ENCODE measurements at places on chromosomes 2 and 18.

GRCh38 chr2:237593596-237594320 is 3.2 kb upstream of the RAB17 start:
- no peak for DNase-seq

DNA sequence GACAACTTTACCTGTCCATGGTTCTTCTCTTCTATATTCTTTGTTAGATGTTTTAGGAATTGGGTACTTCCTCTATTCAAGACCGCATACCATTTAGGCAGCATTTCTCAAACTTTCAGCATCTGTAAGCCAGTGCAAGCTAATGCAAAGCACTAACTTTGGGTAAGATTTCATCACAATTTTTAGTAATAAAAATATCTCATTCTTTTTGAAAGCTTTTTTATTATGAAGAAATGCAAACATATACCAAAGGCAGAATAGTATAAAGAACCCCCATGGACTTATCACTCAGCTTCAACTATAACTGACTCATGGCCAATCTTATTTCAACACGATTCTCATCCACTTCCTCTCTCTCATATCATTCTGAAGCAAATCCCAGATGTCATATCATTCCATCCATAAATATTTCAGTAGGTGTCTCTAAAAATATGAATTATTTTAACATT is 32.9 kb downstream of the INO80C start:
- no peak for DNase-seq

DNA sequence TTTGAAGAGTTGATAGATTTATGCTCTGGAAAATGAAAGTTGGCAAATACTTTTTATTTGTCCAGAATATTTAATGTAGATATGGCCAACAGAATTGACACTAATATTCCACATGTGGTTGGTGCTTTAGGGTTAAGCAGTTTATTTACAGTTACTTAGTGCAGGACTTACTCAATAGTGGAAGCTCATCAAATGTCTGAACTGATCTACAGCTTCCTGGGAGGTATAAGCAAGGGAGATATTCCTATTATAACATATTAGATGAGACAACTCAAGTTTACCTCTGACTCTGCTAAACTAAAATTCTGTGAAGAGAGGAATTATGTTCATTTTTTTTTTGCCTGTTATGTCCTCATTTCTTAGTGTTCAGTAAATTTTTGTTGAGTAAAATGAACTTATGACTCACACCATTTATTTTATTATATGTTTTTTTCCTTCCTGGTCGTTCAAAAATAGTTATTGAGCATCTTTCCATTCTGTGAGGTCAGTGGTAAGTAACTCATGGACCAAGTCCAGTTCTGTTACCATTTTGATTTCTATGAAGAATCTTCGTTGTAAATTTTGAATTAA is 13.6 kb downstream of the ABI2 start:
- DNase-seq, result no peak

GRCh38 chr2:64228126-64228678 is 84.0 kb upstream of the PELI1 start:
- peak; percentile 36 for DNase-seq

- DNase-seq, result no peak
Observed at GRCh38 chr18:46084431-46084830, 12.4 kb upstream of the PSTPIP2 start.

DNA sequence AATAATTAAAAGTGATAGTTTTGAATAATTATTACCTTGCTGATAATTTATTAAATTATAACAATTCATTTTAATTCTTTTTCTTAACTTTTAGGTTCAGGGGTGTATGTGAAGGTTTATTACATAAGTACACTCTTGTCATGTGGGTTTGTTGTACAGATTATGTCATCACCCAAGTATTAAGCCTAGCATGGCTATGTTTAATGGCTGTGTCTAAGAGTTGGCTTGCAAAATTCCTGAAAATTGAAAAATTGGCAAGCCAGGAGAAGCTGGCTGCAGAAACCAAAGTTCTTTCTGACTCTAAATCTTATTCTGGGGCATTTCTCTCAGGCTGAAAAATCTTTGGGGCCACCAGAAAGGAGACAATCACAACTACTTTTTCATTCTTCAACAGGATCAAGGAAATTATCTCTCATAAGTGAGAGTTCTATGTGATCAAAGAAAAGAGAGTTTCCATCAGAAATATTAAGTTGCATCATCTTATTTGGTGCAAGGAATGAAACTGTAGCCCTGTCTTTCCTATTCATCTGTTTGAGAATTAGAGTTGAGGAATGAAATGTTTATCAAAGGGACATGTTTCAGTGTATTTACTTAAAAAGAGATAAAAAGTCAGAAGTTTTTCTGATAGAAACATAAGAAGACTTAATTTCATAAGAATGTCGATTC is 412.1 kb upstream of the CDH2 start:
- no peak for DNase-seq

DNA sequence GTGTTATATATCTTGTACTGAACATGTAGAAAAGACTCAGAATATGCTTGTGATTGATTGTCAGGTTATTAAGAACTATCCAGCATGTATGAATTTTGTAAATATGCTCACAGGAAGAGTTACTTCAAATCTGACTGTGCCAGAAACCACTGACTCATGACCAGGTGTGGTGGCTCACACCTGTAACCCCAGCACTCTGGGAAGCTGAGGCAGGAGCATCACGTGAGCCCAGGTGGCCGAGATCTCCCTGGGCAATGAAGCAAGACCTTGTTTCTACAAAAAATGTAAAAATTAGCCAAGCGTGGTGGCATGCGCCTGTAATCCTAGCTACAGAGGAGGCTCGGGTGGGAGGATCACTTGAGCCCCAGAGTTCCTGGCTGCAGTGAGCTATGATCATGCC is 126.6 kb downstream of the COMMD1 start:
- no peak for DNase-seq

DNA sequence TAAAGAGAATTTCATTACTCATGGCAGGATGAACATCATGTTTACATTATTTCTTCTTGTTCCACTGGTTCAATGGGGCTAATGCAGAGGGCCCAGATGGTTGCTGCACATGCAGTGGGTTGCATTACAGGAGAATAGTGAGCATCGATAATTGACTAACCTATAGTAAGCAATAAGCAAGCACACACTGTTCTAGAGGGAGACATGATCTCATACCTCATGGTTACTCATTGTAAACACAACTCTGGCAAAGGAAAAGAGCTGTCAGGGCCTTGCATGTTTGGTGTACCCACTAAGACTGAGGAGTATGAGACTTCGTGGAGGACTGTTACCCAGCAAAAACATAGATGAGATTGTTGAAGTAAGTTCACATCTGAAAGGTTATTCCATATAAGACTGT is 885.6 kb upstream of the VRK2 start:
- no peak for DNase-seq

- no peak for DNase-seq
Observed at GRCh38 chr2:211070547-211070946, 514.1 kb downstream of the CPS1 start.

DNA sequence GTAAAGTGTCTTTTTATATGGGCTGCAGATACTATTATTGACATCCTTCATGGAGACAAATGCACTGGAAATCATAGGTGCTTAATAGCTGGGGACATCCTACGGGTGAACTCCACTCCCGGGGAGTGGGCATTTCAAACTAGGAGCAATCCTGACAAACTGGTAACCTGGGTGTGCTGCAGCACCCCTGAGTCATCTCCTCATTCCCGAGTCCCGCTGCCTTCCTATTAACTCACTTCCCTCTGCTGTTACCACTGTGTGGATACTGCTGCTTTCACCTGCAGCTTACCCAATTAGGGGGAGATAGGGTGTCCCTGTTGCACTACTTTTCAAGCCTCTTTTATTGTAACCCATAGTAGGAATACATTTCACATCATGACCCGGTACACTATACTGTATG is 134.2 kb downstream of the RAPGEF4 start:
- no peak for DNase-seq

- no peak for DNase-seq
Observed at GRCh38 chr2:88019985-88020384, 3.6 kb upstream of the RNU2-63P start.

DNA sequence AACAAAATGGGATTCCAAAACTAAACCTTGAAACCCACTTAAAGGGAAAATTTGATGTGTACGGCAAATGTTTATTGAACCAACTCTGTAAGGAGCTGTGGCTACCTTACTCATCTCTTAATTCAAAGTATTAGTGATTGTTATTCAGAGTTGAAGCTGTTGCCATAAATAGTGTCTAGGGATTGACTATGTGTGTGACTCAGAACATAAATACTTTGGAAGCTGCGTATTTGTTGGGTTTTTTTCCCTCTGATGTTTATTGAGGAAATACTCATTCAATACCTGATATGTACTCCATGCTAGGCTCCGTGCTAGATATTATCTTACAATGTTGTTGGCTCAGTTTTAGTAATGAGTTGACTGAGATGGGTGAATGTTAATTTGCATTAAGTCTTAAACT is 90.4 kb downstream of the PTRHD1 start:
- DNase-seq, result no peak

DNA sequence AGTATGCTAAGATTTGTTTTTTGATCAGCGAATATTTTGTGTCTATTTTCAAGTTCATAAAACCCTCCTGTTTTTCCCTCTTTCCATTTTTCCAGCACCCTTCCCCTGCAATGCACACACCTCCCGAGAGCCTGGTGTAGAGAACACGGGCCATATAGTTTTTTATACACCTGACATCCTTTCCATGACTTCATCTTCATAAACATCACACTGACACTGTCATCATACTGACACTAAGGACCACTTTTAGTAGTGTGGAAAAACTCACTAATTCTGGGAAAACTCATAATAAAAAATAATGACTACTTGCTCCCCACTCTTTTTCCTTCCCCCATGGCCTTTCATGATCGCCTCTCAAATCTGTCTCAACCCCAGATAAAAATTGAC is 70.2 kb downstream of the EPHA4 start:
- no peak for DNase-seq

DNA sequence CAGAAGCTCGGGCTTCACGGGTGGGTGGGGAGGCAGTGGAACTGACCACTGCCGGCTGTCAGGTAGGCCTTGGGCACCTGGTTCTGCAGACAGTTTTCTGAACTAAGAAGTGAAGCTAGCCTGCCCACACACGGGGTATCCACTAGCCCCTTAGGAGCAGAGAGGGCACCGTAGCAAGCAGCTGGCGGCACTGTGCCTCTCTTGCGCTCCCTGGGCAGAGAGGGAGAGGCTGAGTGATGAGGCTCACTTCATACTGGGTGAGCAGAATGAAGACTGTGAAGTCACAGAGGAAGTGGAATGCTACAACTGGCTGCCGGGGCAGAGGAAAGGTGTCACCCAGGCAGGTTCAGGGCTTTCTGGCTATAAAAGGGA is 753 bp downstream of the ITPRIPL1 start:
- DNase-seq, result no peak

DNA sequence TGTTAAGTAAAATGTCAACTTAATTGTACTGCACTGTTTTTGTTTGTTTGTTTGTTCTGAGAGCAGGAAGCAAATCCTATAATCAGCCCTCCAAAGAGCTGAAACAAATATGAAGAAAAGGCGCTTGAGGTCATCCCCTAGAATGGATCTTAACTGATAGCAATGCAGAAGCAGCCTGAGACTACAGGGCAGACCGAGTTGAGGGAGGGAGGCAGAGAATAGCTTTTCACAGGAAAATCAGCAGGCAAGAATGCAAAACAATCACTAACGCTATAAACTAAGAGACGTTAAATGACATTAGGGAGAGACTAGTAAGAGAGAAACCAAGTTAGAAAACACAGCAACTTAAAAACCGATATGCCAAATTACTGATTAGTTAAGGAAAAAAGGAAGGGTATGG is 37.2 kb downstream of the GALNT1 start:
- DNase-seq, result no peak

GRCh38 chr2:118291251-118291880 is 203.1 kb downstream of the INSIG2 start:
- no peak for DNase-seq

DNA sequence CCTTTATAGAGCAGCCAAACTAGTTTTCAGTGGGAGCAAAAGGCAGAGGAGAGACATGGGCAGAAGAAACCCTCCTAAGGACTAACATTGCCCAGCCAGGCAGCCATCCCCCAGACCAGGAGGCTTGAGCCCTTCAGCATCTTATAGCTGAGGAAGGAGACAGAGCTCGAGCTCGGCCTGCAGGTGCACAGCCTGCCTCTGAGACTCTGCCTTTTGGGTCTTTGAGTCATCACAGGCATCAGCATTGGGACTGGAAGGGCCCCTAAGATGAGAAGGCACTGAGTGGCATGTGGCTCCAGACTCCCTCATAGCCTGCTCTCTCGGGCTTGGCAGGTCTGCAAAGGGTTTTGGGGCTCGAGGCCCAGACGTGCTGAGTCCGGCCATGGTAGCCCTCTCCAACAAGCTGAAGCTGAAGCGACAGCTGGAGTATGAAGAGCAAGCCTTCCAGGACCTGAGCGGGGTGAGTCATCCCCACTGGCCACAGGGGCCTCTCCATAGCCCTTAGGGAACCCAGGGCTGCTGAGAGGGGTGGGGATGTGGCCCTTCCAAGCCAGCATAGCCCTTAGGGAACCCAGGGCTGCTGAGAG is 84.1 kb downstream of the EPAS1 start:
- DNase-seq, result no peak

DNA sequence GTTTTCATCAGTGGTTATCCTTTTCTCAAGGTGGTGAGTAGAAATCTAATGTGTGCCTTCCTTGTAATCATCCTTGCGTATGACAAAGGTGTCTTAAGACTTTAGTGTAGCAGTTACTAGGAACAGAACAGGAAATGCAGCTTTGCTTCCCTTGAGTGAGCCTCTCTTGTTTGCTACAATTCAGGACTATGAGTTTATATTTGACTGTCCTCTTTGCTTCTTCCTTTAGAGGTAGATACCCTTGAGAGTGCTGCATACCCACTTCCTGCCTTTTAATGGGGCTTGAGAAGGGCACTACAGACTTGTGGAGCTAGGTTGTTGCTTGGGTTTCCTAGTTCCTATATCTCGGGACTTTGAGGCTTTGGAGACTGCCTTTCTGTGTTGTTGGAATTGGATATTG is 3.8 kb downstream of the KCNJ13 start:
- no peak for DNase-seq

DNA sequence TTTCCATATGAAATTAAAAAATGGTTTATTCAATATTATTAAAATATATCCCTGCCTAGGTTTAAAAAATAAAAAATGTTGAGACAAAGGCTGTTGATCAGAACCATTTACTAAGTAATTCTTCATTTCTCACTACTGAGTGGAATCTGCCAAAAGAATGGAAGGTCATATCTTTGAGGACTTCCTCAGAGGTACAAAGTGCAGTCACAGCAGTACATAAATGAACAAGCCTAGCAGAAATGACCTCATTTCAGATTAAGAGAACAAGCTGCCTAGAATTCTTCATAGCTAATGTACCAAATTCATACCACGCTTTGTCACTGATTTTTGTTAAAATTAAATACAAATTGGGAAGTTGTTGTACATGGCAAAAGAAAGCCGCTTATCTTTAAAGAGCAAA is 318.9 kb upstream of the TFPI start:
- no peak for DNase-seq
